ENCODE measurements at places on chromosomes 4 and X.

- DNase-seq = no peak
Observed at GRCh38 chr4:53021754-53022512, 159.8 kb downstream of the RASL11B start.

DNA sequence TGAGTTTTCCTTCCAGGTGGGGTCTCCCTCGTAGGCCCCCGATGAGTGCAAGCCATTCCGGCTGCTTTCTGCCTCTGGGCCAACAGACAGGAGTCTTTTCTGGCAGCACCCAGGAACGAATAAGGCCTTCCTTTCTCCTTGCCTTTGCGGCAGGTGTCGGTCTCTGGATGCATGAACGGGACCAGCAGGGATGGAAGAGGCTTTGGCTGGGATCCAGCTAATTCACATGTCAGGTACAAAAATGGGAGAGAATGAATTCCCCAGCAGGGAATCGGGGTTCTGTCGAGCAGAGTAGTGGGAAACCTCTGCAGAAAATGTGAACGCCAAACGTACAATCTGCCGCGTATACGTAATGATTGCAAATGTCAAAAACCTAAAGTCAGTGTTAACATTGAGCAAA, 146.1 kb upstream of the TBL1X start:
- DNase-seq = no peak

DNA sequence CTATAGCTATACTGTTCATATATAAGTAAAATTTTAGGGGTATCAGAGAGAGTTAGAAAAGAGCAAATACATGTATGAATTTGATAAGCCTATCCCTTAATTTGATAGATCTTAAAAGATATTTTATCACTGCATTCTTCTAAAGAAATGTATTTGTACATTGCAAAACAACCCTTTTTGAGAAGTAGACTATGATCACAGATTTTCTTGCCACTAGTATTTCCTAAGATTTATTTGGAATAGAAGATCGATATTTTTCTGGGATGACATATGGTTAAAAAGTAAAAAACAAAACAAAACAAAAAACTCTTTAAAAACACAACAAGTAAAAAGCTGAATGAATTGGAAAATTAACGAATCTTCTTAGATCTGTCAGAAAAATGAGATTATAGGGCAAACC, 27.4 kb downstream of the TET2 start:
- no peak for DNase-seq

GRCh38 chr4:14771094-14771493, 231.2 kb upstream of the CPEB2 start:
- DNase-seq = no peak

DNA sequence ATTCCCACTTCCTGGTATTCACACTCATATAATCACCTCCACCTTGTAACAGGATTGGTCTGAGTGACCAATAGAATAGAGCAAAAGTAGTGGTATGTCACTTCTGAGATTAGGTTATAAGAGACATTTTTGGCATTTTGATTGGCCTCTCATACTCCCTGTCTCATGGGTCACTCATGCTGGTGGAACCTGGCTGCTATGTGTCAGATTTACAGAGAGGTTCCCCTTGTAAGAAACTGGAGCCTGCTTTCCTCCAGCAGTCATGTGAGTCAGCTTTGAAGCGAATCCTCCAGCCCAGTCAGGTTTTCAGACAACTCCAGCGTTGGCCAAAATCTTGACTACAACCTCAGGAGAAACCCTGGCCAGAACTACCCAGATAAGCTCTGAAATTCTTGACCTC, 2.6 kb upstream of the OTUD4 start:
- no peak for DNase-seq

DNA sequence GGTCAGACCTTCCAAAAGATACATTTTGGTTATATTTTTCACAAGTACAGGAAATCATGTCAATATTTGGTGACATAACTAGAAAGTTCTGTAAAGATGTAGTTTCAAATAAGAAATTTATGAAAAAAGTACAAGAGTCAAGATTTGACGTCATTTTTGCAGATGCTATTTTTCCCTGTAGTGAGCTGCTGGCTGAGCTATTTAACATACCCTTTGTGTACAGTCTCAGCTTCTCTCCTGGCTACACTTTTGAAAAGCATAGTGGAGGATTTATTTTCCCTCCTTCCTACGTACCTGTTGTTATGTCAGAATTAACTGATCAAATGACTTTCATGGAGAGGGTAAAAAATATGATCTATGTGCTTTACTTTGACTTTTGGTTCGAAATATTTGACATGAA, 536 bp downstream of the UGT2B7 start:
- no peak for DNase-seq

DNA sequence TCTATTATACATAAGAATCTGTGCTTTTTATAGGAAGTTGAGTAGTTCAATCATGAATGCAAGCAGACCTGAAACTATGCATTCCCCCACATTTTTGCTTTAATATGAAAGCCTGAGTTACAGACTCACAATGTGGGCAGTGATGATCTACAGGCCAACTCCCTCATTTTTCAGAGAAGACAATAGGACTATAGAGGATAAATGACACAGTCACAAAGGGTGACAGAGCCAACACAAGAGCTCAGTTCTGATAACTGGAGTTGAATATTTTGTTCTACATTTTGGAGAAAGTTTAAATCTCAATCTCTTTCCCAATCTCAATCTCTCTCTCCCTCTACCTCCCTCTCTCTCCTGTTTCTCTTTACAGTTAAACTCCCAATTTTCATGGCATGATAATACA, 27.0 kb downstream of the MBNL3 start:
- no peak for DNase-seq

GRCh38 chrX:5979338-5979737, 249.3 kb downstream of the NLGN4X start:
- no peak for DNase-seq

GRCh38 chrX:130606425-130606824, 204.6 kb downstream of the RBMX2 start:
- no peak for DNase-seq

- DNase-seq = peak; percentile 57
Observed at GRCh38 chr4:182143822-182144625, 99.2 kb upstream of the TENM3 start.

DNA sequence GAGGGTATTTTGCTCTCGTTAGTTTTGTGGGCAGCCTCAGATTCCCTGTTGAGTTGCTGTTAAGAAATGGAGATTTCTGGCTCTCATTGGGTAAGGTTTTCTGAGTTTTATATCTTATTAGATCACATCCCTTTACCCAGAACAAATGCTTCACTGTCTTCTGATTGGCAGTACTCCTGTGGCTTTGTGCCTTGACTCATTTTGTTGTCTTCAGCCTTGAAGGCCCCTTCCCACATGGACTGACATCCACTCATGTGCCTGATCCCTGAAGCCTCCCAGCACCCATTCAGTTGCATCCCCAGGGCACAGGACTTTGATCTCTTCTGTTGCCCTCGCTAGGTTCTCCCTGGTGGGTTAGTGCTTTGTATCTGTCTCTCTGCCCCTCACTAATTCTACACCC, 10.4 kb downstream of the MED28 start:
- no peak for DNase-seq

DNA sequence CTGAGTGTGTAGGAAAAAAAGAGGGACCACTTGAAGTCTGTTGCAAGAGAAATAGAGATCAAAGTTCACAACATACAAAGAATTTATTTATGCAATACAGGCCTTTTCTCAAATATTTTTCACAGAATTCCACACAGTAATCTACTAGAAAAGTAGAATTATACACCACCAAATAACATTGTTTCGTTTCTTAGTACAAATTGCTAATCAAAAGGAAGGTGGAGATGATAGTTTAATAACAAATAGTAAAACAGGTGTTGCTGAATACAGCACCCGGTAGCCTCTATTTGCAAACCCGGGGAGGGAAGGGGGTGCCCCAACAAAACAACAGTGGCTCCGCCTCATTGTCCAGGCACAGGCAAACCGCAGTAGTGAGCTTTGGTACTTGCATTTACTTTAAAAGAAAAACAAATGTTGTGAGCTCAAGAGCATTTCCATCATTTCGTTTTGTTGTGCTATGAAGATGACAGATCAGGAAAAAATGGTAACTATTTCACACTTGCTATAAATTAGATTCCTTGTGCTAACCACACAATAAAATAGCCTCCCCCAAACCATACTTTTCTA, 186.4 kb downstream of the DCLK2 start:
- DNase-seq = peak; percentile 35

GRCh38 chr4:80197601-80198440, 518 bp downstream of the PRDM8 start:
- no peak for DNase-seq

DNA sequence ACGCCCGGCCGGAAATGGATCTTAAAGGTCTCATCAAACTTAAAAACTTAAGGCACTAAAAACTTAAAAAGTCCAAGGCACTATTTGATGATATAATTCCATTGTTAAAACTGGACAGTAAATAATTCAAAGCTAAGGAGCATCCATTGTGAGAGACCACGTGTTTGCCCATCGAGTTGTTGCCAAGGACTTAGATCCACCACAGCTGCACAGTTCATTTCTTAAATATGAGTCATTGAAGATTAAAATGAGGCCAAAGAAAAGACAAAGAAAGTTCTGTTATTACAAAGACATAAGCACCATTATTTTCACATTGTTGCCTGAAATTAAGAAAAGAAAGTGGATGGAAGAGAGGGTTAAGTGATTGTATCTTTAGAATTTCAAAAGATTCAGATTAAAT, 411.5 kb upstream of the FTHL17 start:
- no peak for DNase-seq

DNA sequence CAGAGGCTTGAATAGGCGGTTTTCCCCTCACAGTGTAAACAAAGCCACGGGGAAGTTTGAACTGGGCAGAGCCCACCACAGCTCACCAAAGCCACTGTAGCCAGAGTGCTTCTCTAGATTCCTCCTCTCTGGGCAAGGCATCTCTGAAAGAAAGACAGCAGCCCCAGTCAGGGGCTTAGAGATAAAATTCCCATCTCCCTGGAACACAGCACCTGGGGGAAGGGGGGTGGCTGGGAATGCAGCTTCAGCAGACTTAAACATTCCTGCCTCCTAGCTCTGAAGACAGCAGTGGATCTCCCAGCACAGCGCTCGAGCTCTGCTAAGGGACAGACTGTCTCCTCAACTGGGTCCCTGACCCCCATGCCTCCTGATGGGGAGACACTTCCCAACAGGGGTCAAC, 44.0 kb upstream of the USP38 start:
- no peak for DNase-seq

GRCh38 chr4:70518716-70519115, 347 bp downstream of the AMTN start:
- no peak for DNase-seq

DNA sequence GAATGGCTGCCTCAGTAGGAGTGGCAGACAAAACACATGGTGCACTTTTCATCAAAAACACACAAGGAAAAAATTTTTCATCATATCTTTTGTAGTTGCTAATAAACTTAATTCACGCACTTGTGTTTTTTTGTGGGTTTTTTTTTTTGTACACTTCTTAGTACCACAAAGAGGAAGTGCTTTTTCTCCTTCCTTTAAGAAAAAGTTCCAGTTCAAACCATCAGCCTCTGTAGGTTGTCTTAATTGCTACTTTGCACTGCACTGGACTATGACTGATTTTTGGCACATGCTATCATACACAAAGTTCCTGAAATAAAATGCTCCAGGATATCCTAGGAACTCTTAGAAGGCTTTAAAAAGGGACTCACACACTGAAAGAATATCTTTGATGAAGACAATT, at the start of gene PHEX:
PHEX (plus strand) TSS at position 242 of the 400 bp plus-strand sequence. CDS start 681 bp downstream, outside the sequence.
- no peak for DNase-seq

All from large intestine (tissue), 12 donors.